ENCODE measurements at places on chromosomes 7 and 10. TPM values are rescaled to one million over a fixed set of nuclear protein-coding genes. Genes with fewer than 3 reads are reported as not detected.

Gene GIMAP1
- not detected for total RNA-seq

Gene RBAK
- 7.1 TPM for total RNA-seq

Gene MINDY4
- total RNA-seq, result 3.4 TPM

Gene SPAM1
- total RNA-seq, result not detected

Gene TMEM229A
- not detected for total RNA-seq

Gene TRIM73
- total RNA-seq, result 3.1 TPM

Gene CRCP
- total RNA-seq, result 30.2 TPM

Gene TMEM273
- total RNA-seq, result not detected

Gene CASD1
- total RNA-seq, result 13.9 TPM

Gene ZNF117
- 0.16 TPM for total RNA-seq

Gene HK1
- 37.3 TPM for total RNA-seq

Gene OPN1SW
- total RNA-seq, result not detected
